ENCODE measurements at places on chromosomes 4 and X. TPM values are rescaled to one million over a fixed set of nuclear protein-coding genes. Genes with fewer than 3 reads are reported as not detected.

DNA sequence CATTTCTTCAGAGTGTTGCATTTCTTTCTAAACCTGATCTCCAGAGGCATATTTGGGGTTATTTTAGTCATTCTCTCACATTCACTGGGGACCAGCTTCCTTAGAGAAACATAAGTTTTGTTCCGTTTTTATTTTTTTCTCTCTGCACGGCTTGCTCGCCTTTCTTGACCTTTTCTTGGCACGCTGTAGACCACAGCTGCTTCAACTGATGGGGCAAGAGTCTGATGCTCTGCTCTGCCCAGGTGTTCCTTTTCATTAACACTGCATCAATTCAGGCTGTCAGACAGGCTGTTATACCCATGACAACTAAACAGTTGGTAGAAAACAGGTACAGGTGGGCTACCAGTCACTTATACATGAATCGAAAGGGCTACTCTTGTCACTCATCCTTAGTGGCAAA lies 682.2 kb upstream of the DIAPH2 start:
- DNase-seq: no peak

- no peak for DNase-seq
These were observed 9.6 kb upstream of the MRPL1 start for GRCh38 chr4:77852892-77853495.

- DNase-seq: no peak
These were observed 102.8 kb downstream of the STOX2 start for GRCh38 chr4:184007891-184008290.

GRCh38 chr4:165462009-165462408 lies 83.2 kb downstream of the CPE start:
- DNase-seq: no peak

DNA sequence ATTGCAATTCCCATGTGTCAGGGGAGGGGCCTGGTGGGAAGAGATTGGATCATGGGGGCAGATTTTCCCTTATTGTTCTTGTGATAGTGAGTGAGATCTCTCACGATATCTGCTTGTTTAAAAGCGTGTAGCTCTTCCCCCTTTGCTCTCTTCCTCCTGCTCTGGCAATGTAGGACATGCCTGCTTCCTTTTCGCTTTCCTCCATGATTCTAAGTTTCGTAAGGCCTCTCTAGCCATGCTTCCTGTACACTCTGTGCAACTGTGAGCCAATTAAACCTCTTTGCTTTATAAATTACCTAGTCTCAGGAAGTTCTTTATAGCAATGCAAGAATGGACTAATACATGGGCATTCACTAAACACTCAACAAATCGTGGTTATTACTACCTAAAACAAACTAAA lies 37.2 kb upstream of the PAPSS1 start:
- no peak for DNase-seq

- no peak for DNase-seq
These were observed 56.3 kb downstream of the PCDH7 start for GRCh38 chr4:30776451-30776850.

DNA sequence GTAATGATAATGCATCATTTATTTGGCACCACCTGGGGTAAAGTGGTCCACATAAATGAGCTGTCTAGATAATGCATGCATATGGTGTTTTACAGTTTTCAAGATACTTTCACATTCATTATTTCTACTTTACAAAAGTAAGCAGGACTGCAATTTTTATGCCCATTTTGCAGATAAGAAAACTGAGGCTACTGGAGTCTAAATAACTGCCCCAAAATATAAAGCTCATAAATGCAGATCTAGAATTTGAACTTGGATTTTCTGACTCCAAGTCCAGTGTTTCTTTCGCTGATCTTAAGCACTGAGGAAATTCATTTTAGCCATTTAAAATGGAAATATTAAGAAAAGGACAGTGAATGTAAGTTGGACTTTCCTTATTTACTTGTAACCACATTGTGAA lies 36.5 kb downstream of the GPC3 start:
- DNase-seq: no peak

- no peak for DNase-seq
These were observed 75.9 kb downstream of the C4orf51 start for GRCh38 chr4:145755802-145756201.

DNA sequence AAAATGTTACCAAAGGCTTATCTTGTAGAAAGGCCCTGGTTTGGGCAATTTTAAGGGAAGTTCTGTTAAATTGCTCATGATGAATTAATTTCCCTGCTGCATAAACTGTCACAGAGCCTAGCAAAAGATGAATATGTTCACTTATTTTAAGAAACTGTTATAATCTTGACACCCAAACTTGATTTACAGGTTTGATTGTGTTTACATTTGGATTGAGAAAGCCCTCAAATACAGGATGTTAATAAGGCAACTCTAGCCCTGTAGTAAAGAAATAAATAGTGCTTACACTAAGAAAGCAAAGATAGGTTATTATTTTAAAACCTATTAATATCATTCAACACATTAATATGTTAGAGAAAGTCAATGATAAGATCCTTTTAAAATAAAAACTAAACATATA lies 18.3 kb downstream of the GYG2 start:
- DNase-seq: no peak

DNA sequence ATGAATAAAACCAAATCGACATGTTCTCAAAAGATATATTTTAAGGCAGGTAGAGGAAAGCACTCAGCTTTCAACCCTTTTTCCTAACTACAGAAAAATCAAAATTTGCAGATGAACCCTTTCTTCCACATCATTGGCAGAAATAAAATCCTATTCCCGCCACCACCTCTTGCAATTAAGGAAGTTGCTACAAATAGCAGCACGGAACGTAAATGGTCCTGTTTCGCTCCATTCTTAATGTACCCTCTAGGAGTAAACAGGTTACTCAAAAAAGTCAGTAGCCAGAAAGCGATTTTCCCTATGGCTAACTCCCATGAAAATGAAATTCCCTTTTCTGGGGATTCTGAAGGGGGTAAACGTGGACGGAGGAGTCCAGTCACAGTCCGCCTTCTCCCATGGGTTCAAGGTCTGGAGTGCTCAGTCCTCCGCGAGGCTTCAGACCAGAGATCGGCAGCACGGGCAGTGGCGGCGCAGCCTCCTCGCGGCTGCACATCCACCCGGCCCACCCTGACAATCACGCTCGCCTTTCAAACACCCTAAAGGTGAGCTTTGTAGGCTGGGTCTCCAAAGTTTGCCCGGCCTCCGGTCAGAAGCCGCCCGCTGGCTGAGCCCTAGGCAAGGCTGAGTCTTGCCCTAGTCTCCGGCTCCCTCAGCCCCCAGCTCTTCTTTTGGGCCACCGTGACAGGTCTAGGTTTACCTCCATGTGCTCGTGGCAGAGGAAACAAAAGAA lies 1.8 kb downstream of the ATP11C start:
- DNase-seq: no peak

GRCh38 chr4:6408263-6408662 lies 64.2 kb downstream of the PPP2R2C start:
- DNase-seq: no peak

DNA sequence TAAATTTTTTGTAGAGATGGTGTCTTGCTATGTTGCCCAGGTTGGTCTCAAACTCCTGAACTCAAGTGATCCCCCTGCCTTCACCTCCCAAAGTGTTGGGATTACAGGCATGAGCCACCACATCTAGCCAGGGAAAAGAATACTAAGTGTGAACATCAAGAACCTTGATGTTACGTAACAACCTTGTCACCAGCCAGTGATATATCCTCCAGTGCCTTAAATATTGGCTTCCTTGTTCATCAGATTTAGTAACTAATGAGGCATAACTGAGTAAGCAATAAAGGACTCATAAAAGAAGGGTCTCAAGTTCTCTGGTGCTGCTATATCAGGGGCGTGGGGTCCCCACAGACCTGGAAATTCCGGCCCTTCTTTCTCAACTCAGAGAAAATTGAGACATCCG lies 60.5 kb upstream of the ENPEP start:
- no peak for DNase-seq

The PPEF2 gene
- total RNA-seq: not detected

The NALF2 gene
- total RNA-seq: 0.10 TPM

The SERPINA7 gene
- not detected for total RNA-seq

The CITED1 gene
- total RNA-seq: not detected

The RTL5 gene
- total RNA-seq: 1.2 TPM

The MID1 gene
- total RNA-seq: 7.6 TPM

The FRG2 gene
- not detected for total RNA-seq

The NPY2R gene
- 1.1 TPM for total RNA-seq

The CHRDL1 gene
- total RNA-seq: 4.7 TPM
